MCF 10A (cell line): ENCODE measurements at places on chromosomes 7 and 10.

DNA sequence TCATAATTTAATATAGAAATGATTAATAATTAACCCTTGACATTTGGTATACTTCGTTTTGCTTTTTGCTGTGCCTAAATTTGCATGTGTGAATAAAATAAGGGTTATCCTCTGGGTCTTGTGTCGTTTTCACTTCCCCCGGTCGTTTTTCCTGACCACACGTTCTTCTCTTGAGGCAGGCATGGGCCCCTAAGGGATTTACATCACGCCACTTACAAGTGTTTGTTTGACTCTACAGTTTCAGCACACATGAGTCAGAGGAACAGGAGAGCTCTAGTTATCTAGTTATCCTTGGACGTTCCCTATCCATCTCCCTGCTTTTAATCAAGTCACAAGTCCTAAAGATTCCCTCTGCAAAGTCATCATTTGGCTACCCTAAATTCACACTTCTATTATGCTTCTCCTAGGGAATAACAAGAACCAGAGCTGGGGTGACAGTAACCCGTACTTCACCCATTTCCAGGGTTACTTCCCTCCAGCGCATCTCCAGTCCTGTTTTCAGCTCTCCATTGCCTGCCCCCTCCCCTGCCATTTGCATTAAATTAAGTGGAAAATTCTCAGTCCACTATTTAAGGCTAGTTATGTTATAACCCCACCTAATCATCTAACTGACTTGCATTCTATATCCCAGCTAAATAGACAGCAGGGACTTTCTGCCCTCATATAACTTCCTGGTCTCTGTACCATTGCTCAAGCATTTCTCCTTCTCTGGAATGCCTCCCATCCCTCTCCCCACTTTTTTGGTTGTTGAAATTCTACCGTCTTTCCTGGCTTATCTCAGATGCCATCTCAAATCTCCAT is 206.9 kb downstream of the PTEN start:
- H3K27me3 ChIP-seq, result no peaks in the 10 kb centered on the region
- no peak for DNase-seq
- no peak overlapping the region for H3K27ac ChIP-seq
- H3K4me1 ChIP-seq, result no peaks in the 10 kb centered on the region
- H3K4me3 ChIP-seq, result no peak overlapping the region

DNA sequence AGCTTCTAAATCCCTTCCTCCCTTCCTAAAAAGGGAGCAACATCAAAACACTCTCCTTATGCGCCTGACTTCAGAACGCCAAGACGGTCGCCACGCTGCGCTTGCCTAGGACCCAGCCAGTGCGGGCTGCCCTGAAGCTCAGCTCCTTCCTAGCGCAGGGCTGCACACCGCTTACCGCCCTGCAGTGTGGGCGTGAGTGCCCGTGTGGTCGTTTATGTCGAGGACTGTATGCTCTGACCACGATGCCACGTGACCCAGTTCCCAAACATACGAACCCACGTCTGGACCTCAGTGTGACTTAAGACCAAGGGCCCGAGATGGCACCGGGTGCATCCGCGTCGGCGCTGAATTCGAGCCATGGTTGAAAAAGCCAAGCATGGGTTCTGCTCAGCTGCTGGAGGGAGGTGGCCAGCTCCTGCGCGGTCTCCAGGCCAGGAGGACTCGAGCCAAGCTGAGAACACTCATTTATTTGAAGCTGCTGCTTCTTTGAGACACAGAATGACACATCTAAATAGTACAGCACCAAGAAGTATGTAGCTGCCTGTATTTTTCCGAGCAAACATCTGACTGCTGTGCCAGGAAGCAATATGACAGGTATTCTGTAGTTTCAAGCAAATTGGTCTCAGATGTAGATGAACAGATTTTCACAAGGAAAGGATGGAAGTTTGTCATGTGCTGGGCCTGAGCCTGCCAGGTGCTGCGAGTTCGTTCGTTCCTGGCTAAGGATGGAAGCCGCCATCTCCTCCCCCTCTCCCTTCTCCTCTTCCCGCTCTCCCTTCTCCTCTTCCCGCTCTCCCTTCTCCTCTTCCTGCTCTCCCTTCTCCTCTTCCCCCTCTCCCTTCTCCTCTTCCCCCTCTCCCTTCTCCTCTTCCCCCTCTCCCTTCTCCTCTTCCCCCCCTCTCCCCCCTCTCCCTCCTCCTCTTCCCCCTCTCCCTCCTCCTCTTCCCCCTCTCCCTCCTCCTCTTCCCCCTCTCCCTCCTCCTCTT is 184.7 kb downstream of the EBF3 start:
- no peaks in the 10 kb centered on the region for H3K36me3 ChIP-seq
- H3K4me1 ChIP-seq, result no peaks in the 10 kb centered on the region
- no peak for DNase-seq
- H3K4me3 ChIP-seq, result no peak overlapping the region
- H3K27me3 ChIP-seq, result no peaks in the 10 kb centered on the region

GRCh38 chr10:53123311-53123710 is 350.7 kb upstream of the MBL2 start:
- no peak overlapping the region for H3K27ac ChIP-seq
- H3K4me1 ChIP-seq, result peaks cover 6% of the 10 kb centered on the region
- DNase-seq, result peak; percentile 42
- H3K4me3 ChIP-seq, result no peak overlapping the region
- no peaks in the 10 kb centered on the region for H3K36me3 ChIP-seq

DNA sequence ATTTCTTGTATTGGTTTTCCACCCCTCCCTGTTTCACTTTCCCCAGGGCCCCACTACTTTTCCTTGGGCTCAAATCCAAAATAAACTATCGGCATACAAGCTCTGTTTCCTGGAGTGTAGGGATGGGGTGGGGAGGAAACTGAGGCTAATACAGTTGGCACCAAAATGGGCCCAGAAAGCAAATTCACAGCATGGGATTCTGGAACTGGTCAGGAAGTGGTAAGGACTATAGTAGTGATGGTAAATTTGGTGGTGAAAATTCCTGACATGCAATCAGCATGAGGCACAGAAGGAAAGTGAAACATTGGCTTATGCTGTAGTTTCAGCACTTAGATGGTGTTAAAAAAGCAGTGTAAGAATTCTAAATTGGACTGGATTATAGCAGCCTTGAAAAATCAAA is 8.7 kb upstream of the SAMD9L start:
- no peaks in the 10 kb centered on the region for H3K27me3 ChIP-seq
- H3K36me3 ChIP-seq, result no peaks in the 10 kb centered on the region
- H3K4me1 ChIP-seq, result peaks cover 5% of the 10 kb centered on the region
- H3K4me3 ChIP-seq, result no peak overlapping the region

- no peak for DNase-seq
- H3K4me1 ChIP-seq, result no peaks in the 10 kb centered on the region
- H3K27ac ChIP-seq, result no peak overlapping the region
- no peak overlapping the region for H3K4me3 ChIP-seq
- H3K36me3 ChIP-seq, result no peaks in the 10 kb centered on the region
Measured at GRCh38 chr10:12777840-12778585, 223.5 kb downstream of the CCDC3 start.

DNA sequence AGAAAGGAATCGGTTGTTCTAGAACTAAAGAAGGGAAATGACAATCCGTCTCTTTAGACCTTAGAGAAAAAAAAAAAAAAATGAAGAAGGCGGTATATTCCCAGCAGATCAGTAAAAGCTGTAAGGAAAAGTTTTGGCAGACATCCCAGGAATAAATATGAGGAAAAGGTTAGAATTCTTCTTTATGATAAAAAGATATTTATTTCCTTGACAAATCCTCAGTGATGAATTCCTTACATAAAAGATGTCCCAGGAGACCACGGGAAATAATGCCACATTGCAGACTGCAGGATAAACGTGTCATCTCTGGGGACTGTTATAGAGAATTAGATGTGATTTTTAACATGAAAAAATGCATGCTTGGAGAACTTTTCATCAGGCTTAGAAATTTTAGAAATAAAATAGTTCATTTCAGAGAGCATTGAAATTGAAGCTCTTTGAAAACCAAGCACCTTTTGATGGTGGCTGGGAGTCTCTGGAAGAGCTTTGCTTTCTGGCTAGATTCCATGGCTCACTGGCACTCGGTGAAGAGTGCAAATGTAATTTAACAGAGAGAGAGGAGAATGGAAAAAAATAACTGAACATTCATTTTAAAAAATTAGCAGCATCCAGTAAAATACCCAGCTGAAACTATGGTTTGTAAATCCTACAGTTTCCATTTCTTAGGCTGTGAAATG is 98.2 kb downstream of the PRPF18 start:
- H3K4me1 ChIP-seq, result peaks cover 21% of the 10 kb centered on the region
- H3K27me3 ChIP-seq, result no peaks in the 10 kb centered on the region
- H3K4me3 ChIP-seq, result no peak overlapping the region

DNA sequence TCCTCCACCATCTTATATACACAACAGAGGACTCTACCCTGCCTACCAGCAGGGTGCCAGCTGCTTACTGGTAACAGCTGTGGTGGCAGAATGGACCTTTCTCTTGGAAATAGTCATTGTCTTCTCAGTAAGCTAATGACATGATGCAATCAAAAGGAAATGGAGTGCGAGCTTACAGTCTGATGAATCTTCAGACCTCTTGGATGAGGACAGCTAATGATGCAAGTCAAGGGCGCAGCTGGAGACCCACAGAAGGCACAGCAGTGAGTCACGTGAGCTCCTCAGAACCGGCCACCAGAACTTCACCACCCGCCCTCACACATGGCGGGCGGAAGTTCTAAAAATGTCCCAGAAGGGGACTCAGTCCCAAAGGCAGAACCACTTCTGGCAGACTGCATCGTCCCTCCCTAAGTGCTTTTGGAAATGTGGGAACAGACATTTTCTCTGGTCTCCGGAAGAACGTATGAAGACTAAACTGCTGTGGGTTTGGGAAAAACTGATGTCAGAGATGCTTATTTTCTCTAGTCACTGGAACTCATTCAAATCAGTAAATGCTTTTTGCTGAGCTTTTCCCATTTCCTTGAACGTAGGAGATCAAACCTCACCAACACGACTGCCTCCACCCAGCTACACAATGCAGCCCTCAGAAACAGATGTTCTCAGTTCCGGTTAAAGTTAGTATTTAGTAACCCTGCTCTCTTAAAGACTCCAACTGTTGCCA is 96.4 kb downstream of the FAS start:
- H3K36me3 ChIP-seq, result no peaks in the 10 kb centered on the region
- no peak overlapping the region for H3K4me3 ChIP-seq
- peak; percentile 33 for DNase-seq
- H3K27me3 ChIP-seq, result no peaks in the 10 kb centered on the region
- no peak overlapping the region for H3K27ac ChIP-seq

DNA sequence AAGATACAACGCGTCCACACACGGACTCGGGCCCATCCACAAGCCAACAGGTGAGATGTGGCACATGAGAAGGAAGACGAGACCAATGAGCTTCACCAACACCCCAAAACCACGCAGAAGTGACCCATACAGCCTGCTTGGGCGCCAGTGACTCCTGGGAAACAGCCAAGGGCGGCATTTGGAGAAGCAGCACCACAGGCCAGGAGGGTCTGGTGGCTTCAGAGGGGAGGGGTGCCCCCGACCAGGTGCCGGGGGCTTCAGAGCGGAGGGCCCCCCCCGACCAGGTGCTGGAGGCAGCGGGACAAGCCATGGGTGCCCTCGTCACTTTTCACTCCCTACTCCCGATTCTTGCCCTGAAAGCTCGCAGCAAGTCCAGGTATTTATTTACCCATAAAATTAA is 140.1 kb downstream of the DIP2C start:
- H3K27ac ChIP-seq, result no peak overlapping the region
- H3K4me1 ChIP-seq, result no peaks in the 10 kb centered on the region
- no peak overlapping the region for H3K4me3 ChIP-seq
- no peak for DNase-seq

GRCh38 chr7:139118805-139119485 is 9.4 kb upstream of the ZC3HAV1 start:
- peak overlapping the region; percentile 47 for H3K27ac ChIP-seq
- no peaks in the 10 kb centered on the region for H3K36me3 ChIP-seq
- peaks cover 18% of the 10 kb centered on the region for H3K4me1 ChIP-seq
- no peak for DNase-seq
- no peak overlapping the region for H3K4me3 ChIP-seq

DNA sequence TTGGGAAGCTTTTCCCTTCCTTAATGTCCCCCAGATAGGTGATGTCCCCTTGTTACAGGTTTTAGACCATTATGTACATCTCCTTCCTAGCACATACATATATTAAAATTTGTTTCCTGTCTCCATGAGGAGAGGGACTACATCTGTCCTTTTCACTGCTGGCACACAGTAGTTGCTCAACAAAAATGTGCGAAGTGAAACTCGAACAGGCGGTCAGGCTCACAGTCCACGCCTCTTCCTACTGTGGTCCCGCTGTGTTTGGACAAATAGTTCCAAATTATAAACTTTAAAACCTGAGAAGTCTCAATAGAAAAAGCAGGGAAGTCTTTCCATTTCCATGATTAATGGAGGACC is 1.2 kb upstream of the HHEX start:
- DNase-seq, result no peak
- H3K27ac ChIP-seq, result no peak overlapping the region
- H3K36me3 ChIP-seq, result peaks cover 5% of the 10 kb centered on the region
- peak overlapping the region; percentile 38 for H3K4me3 ChIP-seq

- no peaks in the 10 kb centered on the region for H3K27me3 ChIP-seq
- no peak overlapping the region for H3K27ac ChIP-seq
- no peak for DNase-seq
- H3K4me1 ChIP-seq, result no peaks in the 10 kb centered on the region
Measured at GRCh38 chr10:75597773-75598440, 166.5 kb downstream of the LRMDA start.

DNA sequence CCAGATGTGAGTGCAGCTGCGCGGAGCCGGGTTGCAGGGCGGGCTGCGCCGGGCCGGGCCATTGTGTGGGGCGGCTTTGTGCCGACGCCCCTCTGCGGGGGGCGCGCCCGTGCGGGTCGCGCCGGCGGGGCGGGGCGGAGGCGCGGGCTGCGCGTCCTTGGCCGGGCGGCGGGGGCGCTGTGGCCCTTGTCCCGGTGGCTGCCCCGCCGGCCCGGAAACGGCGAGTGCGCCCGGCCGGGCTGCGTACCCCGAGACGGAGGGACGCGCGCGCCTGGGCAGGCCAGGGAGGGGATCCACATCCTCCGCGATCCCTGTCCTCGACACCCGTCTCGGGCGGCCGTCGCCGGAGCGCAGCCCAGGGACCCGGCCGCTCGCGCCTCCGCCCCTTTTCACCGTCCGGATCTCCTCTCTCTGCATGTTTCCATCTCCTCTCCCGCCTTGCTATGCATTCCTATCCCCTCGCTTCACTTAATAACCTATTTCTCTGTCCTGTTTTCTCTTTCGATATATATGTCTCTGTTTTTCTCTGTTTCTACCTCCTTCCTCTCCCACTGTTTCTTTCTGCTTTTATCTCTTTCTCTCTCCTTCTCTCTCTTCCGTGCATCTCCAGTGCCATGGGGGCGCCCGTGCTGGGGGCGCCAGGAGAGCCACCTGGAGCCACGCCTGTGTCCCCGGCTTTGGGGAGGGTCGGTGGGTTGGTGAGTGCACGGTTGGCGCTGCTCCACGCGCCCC is 765 bp downstream of the PFKFB3 start:
- DNase-seq, result peak; percentile 50
- no peak overlapping the region for H3K27ac ChIP-seq
- H3K4me3 ChIP-seq, result peak overlapping the region; percentile 94
- H3K36me3 ChIP-seq, result no peaks in the 10 kb centered on the region
- peaks cover 19% of the 10 kb centered on the region for H3K4me1 ChIP-seq

GRCh38 chr7:71131256-71132126 is 453 bp upstream of the GALNT17 start:
- H3K27me3 ChIP-seq, result no peaks in the 10 kb centered on the region
